ENCODE measurements at places on chromosomes 2 and 18. TPM values are rescaled to one million over a fixed set of nuclear protein-coding genes. Genes with fewer than 3 reads are reported as not detected.

GRCh38 chr18:13434854-13435253 lies 216.3 kb downstream of the LDLRAD4 start:
- DNase-seq, result no peak

DNA sequence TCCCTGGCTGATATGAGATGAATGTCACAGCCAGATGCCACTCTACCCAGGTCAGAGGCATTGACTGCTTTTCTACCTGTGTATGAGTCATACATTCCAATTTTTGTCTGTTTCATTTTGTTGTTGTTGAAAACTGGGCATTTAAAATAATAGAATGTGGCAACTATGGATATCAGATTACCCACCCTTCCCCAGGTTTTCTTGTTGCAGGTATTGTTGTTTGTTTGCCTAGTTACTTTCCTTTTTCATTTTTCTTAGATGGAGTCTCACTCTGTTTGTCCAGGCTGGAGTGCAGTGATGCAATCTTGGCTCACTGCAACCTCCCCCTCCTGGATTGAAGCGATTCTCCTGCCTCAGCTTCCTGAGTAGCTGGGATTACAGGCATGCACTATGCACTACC lies 70.2 kb downstream of the LRRC30 start:
- DNase-seq, result no peak

Gene ASAP2
- 29.5 TPM for total RNA-seq

Gene C2orf72
- 3.5 TPM for total RNA-seq

Data from tongue (tissue), 3 donors.